Non-pigmented ciliary epithelial cell (primary cell): ENCODE measurements at places on chromosomes 11 and 22.

GRCh38 chr11:70424765-70425344, 26.5 kb downstream of the CTTN start:
- no peak for DNase-seq

DNA sequence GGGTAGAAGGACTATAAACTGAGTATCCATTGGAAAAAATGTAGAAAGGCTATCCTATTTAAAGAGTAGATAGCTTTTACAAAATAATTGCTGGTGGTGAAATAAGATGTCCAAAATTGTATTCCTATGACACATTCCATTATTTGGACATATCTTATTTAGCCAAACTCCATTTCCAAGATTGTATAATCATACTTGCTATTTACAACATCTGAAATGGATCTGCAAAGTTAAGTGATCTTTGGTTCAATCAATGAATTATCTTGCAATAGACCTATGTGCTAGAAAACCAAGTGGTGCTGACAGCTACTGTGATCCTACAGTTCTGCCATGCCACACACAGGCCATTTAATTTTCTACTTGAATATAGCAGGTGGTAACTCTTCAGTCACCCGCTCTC, 11.0 kb upstream of the BLID start:
- no peak for DNase-seq

GRCh38 chr11:14323118-14323676, 35.8 kb downstream of the RRAS2 start:
- no peak for DNase-seq

DNA sequence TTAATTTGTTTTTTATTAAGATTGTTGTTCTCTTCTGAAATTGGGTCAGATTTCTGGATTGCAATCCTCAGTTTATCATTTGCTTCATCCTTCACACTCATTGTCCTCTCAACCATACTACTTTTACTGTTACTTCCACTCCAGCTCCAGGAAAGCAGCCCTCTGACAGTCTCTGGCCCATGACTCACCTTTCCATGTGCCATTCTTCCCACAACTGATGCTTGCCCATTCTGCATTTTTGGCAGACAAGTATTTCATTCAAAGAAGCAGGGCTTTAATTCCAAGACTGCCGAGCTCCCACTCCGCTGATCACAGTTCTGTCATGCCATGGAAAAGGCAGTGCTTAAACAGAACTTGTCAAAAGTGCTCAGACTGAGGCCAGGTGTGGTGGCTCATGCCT, 139.2 kb downstream of the WNT11 start:
- DNase-seq: no peak

DNA sequence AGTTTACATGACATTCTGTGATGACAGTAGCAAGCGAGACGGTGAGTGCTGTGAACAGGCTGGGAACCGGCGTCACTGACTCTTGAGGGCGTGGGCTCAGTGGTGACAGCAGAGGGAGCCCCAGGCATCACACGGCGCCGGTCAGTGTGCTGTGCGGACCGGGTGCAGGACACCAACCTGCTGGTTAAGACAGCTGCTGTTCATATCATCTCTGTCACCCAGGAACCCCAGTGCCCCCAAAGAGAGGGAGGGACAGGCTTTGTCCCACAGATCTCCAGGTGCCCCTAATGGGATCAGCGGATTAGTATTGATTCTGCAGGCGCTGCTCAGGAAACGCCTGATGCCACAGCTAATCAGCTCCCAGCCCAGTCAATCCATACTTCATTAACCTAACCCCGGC, 18.4 kb downstream of the B3GAT1 start:
- no peak for DNase-seq

DNA sequence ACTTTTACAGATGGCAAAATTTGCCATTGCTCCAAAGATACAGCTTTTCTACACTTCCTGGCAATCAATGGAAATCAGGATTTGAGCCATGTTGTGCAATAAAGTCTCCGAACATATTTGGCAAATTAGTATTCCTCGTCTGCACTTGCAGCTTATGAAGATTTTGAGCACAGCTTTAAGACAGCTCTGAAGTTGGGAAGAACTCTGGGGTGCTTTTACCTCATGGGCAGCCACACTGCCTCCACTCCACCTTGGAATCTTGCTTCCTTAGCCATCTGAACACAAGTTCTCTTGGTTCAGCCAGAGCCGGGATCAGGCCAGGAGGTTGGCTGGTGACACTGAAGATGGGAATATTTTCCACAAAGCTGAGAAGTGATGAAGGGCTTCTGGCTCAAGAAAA, 191.2 kb downstream of the CWF19L2 start:
- DNase-seq: no peak

- DNase-seq: peak; percentile 81
These were observed 13.6 kb downstream of the PARVB start for GRCh38 chr22:44037519-44038375.

GRCh38 chr11:78941226-78941851, 366.7 kb upstream of the NARS2 start:
- DNase-seq: no peak

DNA sequence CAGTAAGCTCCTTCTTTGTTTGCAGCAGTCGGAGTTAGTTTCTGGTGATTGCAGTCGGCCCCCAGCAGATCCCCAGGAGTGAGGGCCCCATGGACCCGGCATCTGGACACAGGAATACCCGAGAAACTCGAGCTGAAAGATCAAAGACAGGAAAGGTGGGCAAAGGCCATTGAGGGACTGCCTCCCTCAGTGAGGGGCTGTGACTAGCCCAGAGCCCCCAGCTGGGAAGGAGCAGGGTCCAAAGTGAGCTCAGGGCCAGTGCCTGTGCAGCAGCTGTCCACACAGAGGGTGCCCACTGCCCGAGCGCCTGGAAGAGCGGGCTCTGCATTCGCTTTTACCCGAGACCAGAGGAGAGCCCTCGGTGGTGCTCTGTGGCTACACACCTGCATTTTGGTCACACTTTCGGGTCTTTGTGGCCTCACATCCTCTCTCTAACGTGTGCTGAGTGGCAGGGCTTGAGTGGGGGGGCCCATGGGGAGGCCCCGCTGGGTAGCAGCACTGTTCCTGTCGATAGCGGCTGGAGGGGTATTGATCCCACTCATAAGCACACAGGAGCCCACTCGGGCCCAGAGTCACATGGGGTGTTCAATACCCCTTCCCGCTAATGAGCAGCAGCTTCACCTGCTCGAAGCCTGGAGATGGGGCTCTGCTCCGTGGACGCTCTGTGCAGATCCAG, 532.9 kb downstream of the TBC1D22A start:
- no peak for DNase-seq

DNA sequence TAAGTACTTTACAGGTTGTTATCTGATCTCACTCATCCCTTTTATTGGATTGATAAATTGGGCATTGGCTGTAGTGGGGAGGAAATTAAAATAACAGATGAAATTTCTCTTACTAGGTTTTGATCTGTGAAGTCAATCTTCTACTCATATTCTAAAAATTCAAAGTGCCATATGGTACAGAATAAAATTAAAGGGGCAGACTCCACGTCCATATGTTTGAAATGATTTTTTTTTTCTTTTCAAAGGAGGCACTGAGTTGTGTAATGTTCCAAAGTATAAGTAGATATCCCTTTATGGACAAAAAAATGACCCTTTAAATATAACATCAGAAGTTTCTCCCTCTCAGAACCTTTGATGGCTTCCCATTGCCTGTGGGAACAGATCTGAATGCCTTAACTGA, 207.4 kb downstream of the DBX1 start:
- DNase-seq: no peak

- no peak for DNase-seq
These were observed 19.7 kb upstream of the FIBIN start for GRCh38 chr11:26974069-26974783.

DNA sequence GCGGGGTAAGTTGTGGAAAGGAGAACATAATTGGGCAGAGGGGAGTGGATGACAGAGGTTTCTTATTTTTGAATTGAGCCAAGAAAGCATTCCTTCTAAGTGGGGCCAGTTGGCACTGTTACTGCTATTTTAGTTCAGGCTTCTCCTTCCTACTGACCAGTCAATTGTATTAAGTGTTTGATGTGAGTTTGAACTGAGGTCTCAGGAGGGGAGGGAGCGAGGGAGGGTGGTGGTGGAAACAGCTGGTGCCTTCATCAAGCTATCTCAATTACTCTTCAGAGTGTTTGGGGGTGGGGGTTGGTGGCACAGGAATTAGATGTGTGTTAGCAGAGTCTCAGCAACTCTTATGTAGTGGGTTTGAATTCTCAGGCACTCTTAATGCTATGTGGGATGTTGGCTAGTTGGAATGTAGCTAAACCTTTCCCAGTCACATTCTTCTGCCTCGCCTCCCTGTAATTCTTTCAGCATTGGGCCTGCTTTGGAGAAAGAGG, 14.5 kb downstream of the CTNND1 start:
- DNase-seq: no peak

GRCh38 chr22:35840302-35840739, 122.6 kb downstream of the APOL5 start:
- peak; percentile 94 for DNase-seq

DNA sequence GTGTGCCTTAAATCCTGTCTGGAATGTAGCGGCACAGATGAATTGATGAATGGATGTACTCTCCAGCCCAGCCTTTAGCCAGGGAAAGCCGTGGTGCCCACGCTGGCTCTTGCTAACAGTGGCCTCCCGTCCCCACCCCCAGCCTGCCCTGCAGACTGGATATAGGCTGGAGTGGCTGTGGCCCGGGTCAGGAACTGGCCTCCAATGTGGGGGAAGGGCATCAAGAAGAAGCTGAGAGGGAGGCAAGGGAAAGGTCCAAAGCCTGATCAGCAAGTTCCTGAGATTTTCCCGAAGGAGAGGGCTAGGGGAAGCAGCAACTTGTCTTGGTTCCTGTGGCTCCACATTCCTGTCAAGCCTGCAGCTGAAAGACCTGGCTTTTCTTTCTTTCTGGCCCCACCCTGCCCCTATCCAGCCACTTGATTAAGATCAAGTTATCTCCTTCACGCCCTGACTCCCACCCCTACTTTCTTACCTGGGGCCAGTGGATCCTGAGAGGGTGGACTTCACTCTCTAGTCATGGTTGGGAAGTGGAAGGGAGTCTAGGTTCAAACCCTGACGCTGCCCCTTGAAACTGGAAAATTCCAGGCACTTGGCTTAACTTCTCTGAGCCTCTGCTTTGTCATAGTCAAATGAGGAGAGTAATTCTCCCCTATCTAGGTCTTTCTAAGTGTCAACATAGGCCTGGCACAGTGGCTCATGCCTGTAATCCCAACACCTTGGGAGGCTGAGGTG, 11.0 kb upstream of the MICALL1 start:
- no peak for DNase-seq
